ENCODE measurements at places on chromosomes 7 and 10. TPM values are rescaled to one million over a fixed set of nuclear protein-coding genes. Genes with fewer than 3 reads are reported as not detected.

OR2A12 gene
- total RNA-seq = not detected

NOLC1 gene
- total RNA-seq = 45.3 TPM

C7orf57 gene
- total RNA-seq = 0.09 TPM

GLI3 gene
- total RNA-seq = 7.0 TPM

CRYGN gene
- total RNA-seq = 0.16 TPM

Measured in fibroblast of the aortic adventitia (primary cell).